ENCODE measurements at places on chromosomes 6 and 20.
A peak's percentile ranks its signal among the peaks of the same experiment; 100 is the strongest.

GRCh38 chr20:48209102-48209501, 423.8 kb upstream of the SULF2 start:
- DNase-seq, result no peak

GRCh38 chr6:123855506-123855905, 51.8 kb downstream of the NKAIN2 start:
- DNase-seq, result no peak

GRCh38 chr20:52500157-52500556, 308.6 kb upstream of the ZFP64 start:
- DNase-seq, result no peak

DNA sequence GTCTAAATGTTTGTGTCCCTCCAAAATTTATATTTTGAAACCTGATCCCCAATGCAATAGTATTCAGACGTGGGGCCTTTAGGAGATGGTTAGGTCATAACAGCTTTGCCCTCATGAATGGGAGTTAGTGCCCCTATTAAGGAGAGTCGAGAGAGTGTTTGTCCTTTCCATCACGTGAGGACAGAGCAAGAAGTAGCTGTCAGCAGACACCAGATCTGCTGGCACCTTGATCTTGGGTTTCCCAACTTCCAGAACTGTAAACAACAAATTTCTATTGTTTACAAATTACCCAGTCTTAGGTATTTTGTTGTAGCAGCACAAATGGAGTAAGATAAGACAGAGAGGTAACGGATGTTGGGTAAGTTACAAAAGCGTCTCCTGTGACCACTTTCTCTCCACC, 46.6 kb downstream of the FAM50B start:
- DNase-seq, result no peak

DNA sequence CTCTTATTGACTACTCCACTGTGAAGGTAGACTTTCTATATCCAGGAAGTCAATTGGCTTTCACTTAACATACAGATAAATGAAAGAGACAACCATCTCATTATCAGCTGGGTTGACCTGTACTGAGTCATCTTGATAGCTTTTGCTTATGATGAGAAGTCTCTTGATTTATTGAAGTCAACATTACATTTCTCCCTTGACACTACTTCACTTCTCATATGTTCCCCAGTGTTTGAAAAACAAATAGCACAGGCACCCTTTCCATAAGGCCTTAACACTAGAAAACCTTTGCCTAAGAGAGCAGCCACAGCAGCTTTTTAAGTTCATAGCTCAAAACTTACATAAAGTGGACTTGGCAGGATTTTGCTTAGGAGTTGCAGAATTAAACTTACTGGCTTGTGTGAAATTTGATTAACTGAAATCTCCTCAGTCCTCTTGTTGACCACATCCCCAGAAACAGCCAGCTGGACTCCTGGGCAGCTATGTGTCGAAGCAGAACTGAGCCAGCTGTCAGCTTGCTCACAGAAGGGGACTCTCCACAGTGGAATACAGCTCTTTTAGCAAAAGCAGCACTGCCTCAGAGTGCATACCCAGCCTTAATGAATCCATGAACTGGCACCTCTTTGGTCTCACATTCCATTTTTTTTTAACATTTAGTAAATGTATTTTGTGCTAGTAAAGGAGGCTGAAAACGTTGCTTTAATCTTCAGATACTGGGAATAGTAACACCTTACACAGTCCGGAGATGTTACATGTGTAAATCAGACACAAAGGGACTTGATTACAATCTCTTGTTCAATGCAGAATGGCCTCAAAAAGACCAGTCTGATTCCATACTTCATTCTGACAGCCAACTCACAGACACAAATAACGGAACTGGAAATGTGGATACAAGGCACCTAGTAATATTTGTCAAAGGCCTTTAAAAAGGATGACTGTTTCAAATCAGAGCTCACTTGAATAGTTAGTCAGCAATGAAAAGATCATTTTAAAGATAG, 1532.7 kb downstream of the HACE1 start:
- no peak for DNase-seq

GRCh38 chr20:5480824-5481600, 164.3 kb upstream of the PROKR2 start:
- no peak for DNase-seq

DNA sequence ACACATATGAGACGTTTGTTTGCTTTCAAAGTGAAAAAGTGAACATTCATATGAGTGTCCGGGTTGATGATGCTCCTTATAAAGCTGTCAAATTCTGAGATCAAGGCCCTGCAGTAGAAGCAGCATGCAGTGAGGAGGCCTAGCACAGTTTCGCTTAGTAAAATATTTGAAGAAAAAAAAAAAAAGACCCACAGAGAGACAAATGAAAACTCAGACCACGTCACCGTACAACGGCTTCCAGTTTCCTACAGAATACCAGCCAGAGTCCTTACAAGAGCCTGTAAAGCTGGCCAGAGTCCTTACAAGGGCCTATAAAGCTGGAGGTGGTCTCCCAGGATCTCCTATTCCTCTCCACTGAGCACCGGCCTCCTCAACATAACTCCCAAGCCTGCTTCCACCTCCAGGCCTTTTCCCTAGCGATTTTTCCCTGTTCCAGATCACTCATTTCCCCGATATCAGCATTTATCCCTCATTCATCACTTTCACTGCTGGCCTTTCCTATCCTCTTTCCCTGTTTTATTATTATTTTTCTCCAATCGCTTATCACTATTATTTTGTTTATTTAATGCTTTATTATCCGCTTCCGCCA, 1.5 kb upstream of the HMGN4 start:
- no peak for DNase-seq

DNA sequence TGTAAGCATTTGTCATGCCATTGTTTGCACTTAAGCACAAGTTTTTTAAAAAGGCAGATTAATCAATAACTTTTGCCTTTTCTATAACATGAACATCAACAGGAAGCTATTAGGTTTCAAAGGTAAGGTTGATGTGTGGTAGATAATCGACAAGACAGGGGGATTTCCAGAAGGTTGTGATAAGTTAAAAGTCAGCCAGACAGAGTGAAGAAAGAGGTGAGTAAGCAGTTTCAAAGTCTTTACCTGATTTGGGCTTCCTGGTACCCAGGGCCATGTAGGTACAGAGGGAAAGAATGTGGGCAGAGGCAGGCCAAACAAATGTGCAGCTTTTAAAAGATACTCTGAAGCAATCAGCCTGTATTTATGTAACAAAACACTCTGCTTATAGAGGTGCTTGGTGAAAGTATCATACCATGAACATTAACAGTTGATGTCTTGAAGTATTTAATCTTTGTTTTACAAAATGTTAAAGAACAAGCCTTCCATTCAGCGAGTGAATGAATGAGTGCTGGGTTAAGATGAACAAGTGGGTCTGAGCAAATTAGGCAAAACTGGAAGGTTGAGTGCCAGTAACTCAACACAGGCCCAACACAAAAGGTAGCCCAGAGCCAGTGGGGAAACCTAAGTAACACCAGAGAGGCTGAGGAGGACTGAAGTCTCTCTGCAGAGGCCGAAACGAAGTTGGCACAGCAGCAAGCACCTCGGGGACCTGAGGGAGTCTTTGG, 60.2 kb downstream of the LRRC1 start:
- no peak for DNase-seq

GRCh38 chr6:161459008-161459615, 185.3 kb upstream of the AGPAT4 start:
- no peak for DNase-seq

DNA sequence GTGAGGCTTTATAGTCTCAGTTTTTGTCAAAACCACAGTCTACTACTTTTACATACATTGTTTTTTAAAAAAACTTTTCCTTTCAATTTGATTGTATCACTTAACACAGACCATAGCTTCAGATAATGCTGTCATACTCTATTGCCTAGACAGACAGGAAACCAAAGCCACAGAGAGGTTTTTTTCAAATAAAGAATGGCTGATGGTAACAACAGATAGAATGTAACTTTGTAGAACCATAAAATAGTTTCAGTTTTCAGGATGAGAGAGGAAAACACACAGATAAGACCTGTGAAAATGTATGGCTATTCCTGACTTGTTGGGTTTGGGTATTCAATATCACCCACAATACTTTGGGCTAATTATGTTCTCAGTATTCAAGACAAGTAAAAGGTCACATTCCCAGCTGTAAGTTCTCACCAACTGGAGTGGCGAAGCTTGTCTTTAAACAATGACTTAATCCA, 94.0 kb downstream of the ADGRG6 start:
- DNase-seq, result peak; percentile 63

DNA sequence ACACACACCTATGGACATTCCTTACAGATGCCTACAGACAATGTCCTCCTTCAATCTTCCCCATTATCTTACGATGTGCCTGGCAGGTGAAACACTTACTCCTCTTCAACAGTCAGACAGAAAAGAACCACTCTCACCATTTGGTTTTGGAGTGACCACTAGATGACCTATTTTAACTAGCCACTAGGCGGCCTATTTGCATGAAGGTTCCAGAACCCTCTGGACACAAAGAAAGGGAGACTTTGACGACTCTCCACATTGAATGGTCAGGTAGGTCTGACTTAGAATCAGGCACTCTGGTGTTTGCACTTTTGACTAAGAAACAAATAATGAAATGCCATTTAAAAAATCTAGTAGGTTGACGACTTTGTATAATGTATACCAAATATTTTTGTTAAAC, 42.0 kb downstream of the PNLDC1 start:
- DNase-seq, result no peak

- peak; percentile 27 for DNase-seq
These were observed 704 bp downstream of the TOP1 start for GRCh38 chr20:41029150-41029901.

- no peak for DNase-seq
These were observed 15.2 kb upstream of the ATXN1 start for GRCh38 chr6:16776394-16777017.

DNA sequence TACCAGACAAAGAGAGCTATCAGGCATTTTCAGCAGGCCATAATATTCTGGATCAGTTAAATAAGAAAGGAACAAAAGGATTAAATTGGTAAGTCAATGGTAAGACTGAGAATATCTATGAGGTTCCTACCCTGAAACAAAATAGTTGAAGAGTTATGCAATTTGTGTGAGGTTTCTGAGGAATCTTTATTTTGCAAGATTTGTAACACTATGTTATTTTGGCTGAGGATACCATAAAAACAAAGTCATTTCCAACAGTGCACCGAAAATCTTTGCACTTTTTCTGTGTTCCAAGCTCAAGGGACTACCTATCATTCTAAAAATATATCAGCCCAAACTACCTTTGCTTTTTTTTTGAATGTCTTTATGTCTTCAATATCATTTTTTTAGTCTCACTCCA, 383.3 kb upstream of the CITED2 start:
- no peak for DNase-seq
